NCI-H1092 (cell line): ENCODE measurements at places on chromosomes 7 and 10.

DNA sequence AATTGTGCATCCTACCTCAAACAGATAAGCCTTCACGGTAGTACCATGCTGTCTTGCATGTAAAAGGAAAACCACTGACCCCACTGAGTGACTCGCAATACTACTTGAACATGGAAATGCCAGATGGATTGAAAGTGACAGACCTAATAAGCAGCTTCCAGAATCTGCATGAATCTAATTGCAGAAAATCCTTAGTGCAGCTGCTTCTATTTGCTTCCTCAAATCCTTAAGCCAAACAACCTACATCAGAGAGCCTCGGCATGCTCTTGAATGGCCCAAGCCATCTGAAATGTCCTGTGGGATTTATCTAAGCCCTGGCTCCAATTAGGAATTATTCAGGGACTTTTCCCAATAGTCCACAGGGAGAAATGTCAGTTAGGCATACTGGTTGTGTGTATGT is 509.5 kb upstream of the CELF2 start:
- no peak for DNase-seq

GRCh38 chr7:118846977-118847376 is 622.5 kb downstream of the ANKRD7 start:
- DNase-seq = no peak

DNA sequence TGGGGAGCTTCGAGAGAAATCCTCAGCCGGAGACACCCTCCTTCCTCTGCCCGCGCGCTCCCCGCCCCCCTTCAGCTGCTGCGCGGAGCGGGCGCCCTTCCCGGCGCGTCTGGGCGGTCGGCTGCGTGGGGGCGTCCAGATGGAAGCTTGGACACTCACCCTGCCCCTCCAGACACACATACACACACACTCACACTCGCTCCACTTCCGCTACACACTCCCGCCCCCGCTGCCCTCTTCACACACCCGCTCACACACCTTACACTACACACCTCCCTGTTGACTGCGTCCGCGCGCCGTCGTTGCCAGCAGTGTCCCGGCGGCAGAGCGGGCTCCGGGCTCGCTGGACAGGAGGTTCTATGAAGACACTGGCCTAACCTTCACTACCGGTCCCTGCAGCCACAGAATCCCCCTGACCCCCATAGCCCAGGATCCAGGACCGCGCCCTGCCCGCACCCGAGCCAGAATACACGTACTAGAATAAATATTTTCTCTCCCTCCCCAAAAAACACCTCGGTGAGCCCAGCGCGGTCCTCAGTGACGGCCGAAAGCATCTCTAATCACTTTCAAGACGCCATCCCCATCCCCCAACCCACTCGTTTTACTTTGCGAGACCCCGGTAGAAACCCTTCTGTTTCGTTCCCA is 1.1 kb upstream of the EGR2 start:
- no peak for DNase-seq

GRCh38 chr10:7457478-7458316 is 46.9 kb upstream of the SFMBT2 start:
- no peak for DNase-seq

DNA sequence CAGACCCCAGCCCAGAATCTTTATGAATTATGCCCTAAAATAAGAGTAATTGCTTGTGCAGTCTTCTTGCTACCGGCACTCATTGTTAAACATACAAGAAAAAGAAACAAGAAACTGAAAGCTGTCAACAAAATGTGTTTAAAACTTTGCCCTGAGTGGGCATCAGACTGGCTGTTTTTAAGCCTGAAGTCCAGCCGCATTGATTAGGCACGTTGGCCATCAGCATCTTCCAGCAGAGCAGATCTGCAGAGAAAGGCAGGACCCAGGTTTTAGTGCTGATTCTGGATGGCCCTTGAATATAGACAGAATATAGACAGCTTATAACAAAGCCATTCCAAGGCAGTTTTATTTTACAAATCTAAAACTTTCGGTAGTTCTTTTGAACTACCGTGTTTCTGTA is 102.8 kb downstream of the POLL start:
- DNase-seq = no peak

DNA sequence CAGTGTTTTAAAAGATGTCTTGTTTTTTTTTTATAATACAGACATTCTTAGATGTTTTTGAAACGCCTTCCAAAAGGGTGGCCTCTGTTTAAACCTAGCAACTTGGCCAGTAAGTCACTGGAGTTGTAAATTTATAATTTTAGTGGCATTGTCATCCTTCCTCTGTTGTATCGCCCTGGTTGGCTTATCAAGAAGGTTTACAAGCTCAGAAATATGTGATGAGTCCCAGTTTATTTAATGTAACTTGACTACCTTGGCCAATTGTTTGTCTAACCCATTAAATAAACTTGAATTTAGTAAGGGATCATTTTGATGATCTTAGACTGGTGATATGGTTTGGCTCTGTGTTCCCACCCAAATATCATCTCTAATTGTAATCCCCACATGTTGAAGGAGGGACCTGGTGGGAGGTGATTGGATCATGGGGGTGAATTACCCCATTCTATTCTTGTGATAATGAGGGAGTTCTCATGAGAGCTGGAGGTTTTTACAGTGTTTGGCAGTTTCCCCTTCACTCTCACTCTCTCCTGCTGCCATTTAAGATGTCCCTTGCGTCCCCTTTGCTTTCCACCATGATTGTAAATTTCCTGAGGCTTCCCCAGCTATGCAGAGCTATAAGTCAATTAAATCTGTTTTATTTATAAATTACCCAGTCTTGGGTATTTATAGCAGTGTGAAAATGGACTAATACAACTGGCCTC is 13.4 kb upstream of the NT5C3A start:
- no peak for DNase-seq

GRCh38 chr7:158816995-158817394 is 12.3 kb downstream of the ESYT2 start:
- DNase-seq = no peak

- DNase-seq = no peak
These were observed 740.5 kb downstream of the SORCS1 start for GRCh38 chr10:106424054-106424453.
